ENCODE measurements at places on chromosomes 6 and 20. TPM values are rescaled to one million over a fixed set of nuclear protein-coding genes. Genes with fewer than 3 reads are reported as not detected.

The RCAN2 gene
- 7.1 TPM for total RNA-seq

The NKAIN2 gene
- total RNA-seq, result 0.56 TPM

The ENPP5 gene
- total RNA-seq, result 114 TPM

The CTCFL gene
- 24.8 TPM for total RNA-seq

The RALGAPB gene
- total RNA-seq, result 49.9 TPM

The ZBTB46 gene
- total RNA-seq, result 12.5 TPM

The TMEM170B gene
- 6.5 TPM for total RNA-seq

The PRRT1 gene
- total RNA-seq, result 4.2 TPM

The RAMACL gene
- total RNA-seq, result 1.7 TPM

The RAD21L1 gene
- 7.5 TPM for total RNA-seq

The SLC22A7 gene
- not detected for total RNA-seq

The GJA1 gene
- 64.0 TPM for total RNA-seq

The MMP24 gene
- 1.1 TPM for total RNA-seq

The FBXO9 gene
- total RNA-seq, result 81.6 TPM

The TBXT gene
- total RNA-seq, result 1.2 TPM

The BFSP1 gene
- total RNA-seq, result 10.7 TPM

The EGFL8 gene
- 24.3 TPM for total RNA-seq

The PAK5 gene
- 0.87 TPM for total RNA-seq

The TRDN gene
- total RNA-seq, result 3.7 TPM

The REM1 gene
- total RNA-seq, result 1.9 TPM

The SYTL3 gene
- 11.0 TPM for total RNA-seq

The PIM1 gene
- 20.4 TPM for total RNA-seq

The LTB gene
- not detected for total RNA-seq

The CAPN11 gene
- 23.5 TPM for total RNA-seq

The MYH7B gene
- total RNA-seq, result 21.8 TPM
